ENCODE measurements at places on chromosomes 4 and X. TPM values are rescaled to one million over a fixed set of nuclear protein-coding genes. Genes with fewer than 3 reads are reported as not detected.

AMTN gene
- total RNA-seq, result not detected

MTNR1A gene
- not detected for total RNA-seq

CT47B1 gene
- not detected for total RNA-seq

TAPT1 gene
- 31.3 TPM for total RNA-seq

XPNPEP2 gene
- 0.32 TPM for total RNA-seq

ZNF711 gene
- total RNA-seq, result 1.3 TPM

DNA sequence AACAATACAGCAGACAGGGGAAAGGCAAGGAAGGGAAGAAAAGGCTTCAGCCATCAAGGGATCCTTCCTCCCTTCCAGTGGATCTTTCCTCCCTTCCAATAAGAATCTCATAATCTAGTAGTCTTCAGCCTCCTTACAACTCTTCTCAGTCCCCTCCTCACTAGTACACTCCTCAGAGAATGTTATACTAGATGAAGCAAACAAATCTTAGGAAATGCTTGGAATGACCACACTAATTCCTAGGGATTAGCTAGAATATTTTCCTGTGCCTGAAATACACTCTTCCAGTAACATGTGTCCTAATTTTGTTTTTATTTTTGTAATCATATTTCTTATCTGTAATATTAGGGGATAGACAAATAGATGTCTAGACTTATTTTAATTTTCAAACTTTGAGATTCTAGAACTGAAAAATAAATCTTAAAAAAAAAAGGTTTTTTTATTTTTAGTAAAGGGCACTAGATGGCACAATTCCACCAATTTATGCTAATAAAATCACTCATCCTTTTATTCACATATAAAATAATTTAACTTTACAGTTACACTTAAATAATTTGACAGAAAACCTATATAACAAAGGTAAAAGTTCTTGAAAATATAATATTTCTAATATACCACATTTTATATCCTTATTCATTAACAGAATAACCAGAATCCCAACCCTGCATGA lies 7.0 kb upstream of the STPG2 start:
- no peak for DNase-seq

GRCh38 chr4:12105519-12105918 lies 676.8 kb upstream of the HS3ST1 start:
- DNase-seq, result no peak

- no peak for DNase-seq
Observed at GRCh38 chr4:89285745-89286144, 21.9 kb downstream of the GPRIN3 start.

DNA sequence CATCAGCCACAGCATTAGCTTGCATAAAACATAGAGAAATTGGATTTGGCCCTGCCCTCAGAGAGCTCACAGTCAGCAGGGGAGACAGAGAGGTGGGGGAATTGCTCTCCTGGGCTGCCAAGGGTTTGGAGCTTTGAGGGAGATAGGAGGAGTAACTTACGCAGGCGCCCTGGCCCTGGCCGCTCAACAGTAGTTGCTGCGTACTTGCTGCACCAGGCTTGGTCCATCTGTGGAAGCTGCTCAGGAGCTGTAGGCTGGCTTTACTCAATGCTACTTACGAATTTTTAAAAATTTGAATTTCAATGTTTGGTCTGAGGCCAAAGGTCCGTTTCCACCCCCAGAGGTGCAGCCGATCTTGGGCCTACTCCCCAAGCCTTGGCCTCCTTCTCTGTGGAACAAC lies 83.3 kb downstream of the CPZ start:
- DNase-seq, result no peak

- no peak for DNase-seq
Observed at GRCh38 chr4:8652181-8653078, 59.9 kb downstream of the CPZ start.

DNA sequence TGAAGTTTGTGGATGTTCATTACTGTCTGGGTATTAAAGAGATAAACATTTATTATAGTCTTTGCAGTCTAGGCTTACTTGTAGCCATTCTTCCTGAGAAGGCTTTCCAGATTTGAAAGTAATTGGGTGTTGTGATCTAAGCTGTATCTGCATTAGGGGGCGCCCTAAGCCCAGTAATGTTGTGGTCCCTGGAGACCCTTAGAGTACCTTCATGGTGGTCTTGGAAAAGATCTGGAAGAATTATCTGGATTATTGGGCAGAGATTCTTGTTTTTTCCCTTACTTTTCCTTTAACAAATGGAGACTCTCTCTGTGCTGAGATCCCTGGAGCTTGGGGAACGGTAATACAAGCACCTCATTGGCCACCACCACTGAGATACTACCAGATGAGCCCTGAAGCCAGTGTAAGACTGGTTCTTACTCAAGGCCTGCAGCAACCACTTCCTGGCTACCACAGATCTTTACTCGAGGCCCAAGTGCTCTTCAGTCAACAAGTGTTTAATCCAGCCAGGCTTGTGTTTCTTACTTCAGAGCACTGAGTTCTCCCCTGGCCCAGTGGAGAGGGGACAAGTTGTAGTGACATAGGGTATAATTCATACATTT lies 63.1 kb downstream of the RTL3 start:
- peak; percentile 2 for DNase-seq

DNA sequence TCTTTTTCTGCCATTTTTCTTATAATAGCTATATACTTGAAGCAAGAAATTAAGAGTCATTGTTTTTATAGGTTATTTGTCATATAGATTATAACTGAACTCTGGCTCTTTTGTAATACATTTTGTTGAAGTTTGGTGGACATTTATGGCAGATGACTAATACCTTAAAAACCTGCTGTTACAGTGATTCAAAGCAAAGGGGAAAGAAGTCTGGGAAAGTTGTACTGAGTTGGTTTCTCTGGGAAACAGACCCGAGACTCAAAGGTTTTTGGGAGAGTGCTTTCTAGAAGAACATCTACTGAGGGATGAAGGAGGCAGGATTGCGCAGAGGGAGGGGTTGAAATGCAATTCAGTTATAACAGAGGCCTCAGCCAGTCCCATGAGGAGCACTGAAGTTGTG lies 35.9 kb downstream of the NAP1L5 start:
- DNase-seq, result no peak

DNA sequence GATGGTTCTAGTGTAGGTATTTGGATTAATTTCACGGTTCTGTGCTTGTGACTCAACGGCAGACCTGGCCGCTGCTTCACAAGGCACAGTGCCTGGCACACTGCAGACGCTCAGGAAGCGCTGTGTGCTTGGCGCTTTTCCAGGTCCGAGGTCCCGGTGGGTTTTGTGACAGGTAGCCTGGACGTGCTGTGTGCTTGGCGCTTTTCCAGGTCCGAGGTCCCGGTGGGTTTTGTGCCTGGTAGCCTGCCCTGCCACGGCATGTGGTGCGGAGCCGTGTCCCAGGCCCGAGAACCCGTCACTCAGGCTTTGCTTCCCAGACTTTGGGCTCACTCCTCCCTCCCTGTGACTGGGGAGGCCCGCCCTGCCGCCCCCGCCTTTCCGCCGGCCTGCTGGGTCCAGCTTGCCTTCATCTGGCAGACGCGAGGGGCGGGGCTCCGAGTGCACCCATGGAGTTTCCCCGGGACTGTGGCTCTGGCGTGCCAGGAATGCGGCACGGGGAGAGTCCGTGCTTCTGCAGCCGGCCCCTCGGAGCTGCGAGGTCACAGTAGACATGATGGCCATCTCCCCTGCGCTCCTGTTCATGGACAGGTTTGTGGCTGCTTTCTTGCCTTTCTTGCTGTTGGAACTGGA lies 44.2 kb downstream of the TBC1D14 start:
- no peak for DNase-seq

- DNase-seq, result no peak
Observed at GRCh38 chr4:153834901-153835300, 46.0 kb upstream of the SFRP2 start.

GRCh38 chrX:55119712-55120111 lies 30.9 kb downstream of the PAGE2 start:
- no peak for DNase-seq

GRCh38 chr4:151689211-151689991 lies 71.4 kb downstream of the GATB start:
- DNase-seq, result no peak
